ENCODE measurements at places on chromosomes 4 and X.

DNA sequence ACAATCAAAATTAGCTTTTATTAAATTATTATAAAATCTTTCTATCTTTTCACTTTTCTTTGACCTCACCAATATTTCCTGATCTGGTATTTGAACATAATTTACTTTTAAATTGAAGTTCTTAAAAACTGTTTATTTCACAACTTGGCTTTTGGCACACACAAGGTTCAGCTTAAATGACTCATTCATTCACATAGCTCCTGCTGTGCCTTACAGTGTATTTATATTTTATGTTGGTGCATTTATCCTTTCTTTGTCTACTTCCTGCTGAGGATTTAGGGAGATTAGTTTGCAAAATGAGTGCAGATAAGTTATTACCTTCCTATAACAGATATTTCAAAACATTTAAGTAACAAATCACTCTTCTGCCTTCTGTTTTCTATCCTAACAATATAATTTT, 430.6 kb downstream of the DTHD1 start:
- no peak for DNase-seq

- no peak for DNase-seq
Measured at GRCh38 chr4:23972187-23972586, 82.3 kb upstream of the PPARGC1A start.

DNA sequence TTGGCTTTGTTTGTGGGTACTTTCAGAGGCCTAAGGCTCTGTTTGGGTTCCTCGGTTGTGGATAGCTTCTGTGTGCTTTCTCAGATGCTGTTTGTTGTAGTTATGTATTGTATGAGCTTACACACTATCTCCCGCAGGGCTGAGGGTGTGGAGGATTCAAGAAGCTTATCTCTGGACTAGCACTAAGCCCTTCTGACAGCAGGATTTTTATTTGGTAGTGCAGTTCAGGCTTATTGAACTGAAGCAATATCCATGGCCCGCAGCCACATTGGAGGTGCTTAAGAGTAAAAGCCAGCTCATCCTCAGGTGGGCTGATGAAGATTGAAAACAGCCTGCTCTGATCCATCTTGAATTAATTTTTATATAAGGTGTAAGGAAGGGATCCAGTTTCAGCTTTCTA, 128.2 kb downstream of the RASGEF1B start:
- DNase-seq: no peak

GRCh38 chrX:7891928-7892327, 35.3 kb downstream of the PNPLA4 start:
- no peak for DNase-seq

DNA sequence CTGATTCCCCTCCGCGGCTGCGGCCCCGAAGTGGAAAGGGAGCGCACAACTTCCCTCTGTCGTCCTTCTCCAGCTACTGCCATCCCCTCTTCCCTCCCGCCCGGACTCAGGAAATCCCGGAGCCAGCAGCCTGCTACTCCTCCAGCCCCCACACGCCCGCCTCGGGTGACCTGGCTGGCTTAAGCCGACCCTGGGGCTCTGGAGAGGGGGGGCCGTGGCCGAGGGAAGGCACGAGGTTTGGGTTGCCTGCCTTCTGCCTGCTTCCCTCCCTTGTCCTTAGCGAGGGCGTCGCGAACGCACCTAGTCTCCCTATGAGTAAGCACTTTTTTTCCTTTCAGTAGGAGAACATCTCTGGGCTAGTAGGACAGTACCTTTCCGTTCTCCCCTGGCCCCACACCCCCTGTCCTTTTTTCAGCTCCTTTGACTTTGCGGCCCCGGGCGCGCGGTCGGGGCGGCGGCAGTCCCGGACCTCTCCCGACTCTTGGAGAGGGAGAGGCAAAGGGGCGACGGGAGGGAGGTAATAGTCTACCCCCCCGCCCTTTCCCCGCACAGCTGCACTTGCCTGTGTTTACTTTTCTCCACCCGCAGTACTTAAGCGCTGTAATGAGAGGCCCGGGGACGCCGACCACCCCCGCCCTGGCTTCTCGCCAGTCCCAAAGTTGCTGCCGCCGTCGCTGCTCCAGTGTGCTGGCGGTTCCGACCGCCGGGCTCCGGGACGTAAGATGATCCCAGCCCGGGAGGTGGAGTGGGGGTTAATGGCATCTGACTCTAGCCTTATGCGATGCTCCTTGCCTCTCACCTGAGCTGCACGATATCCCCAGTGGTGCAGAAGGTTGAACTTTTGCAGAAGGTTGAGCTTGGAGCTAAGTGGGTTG, 868 bp downstream of the PLS3 start:
- no peak for DNase-seq

DNA sequence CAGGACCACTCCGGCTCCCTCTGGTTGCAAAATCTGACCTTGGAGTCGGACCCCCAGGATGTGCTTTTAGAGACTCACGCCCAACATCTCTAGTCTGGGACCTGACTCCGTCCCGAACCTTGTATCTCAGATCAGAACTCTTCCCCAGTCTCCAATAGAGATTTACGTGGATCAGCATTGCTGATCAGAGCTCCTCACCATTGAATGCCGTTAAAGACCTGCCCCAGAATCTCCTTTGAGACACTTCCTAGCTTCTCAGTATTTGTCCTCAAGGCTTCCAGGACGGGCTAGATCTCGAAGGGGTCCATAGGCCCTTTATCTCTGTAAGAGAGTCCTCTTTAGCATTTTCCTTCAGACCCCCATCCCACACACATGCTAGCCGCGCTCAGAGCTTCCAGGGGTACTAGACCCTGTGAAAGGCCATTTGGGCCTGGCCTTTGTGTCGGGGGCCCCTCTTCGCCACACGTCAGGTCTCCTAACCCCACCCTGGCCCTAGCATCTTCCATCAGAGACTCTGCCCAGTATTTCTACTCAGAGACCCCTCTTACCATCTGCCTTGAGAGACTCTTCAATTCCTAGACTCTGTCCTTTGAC, 662 bp downstream of the UBA1 start:
- DNase-seq: no peak

DNA sequence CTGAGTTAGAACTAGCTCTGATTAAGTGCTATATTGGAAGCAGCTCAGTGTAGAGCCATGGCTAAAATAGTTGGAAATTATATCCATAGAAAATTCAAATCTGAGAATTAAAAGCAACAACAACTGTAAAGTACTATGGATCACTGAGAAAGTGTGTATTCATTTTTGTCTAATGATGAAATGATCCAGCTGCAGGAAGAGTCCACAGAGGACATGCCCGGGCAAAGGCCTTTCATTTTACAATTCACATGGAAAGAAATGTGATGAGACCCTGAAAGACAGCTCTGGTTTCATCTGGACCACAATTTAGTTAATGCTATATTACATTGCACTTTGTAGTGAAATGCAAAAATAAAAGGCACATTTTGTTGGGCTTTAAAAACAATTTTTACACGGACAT, 196.8 kb upstream of the FAT1 start:
- no peak for DNase-seq

DNA sequence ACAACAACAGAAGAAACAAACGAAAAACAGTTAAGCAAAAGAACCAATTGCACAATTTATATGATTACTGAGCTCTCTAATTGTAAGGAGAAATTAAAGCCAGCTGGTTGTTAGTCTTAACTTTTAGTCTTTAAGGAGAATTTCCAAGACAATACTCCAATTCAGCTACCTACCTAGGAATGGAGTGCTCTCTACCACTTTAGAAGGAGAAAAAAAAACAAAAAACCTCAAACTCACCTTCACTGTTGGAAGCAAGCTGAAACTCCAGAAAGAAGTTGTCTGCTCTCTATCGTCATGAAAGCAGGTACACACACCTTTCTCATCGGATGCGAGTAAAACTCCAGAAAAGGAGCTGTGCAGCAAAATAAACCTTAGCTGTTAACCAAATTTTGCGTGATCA, 86.1 kb upstream of the NPY2R start:
- DNase-seq: no peak

DNA sequence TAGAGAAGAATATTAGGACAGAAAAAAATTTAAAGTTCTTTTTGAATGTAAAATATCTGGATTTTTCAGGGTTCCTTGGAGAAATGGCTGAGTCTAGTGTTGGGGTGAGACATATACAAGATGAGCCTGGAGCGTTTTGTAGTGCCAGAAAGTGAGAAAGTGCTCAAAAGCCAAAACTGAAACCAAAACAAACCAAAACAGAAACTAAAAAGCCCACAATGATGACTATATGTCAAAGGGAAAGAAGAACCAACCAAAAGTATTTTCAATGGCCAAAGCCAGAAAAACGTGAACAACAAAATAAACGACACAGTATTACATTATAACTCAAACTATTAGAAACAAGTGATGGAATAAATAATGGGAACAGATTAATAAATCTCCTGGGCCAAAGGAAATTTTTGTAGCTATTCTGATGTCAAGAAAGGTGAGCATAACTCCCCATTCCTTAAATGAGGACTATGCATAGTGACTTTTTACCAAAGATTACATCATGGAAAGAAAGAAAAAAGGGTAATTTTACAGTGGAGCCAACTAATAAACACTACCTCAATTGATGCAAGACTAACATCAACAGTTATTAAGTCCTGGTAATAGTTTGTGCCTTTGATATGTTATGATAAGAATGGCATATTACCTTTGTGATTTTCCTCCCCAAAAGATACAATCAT, 1137.6 kb downstream of the C4orf33 start:
- DNase-seq: no peak
